ENCODE measurements at places on chromosomes 4 and X.
A peak's percentile ranks its signal among the peaks of the same experiment; 100 is the strongest.

DNA sequence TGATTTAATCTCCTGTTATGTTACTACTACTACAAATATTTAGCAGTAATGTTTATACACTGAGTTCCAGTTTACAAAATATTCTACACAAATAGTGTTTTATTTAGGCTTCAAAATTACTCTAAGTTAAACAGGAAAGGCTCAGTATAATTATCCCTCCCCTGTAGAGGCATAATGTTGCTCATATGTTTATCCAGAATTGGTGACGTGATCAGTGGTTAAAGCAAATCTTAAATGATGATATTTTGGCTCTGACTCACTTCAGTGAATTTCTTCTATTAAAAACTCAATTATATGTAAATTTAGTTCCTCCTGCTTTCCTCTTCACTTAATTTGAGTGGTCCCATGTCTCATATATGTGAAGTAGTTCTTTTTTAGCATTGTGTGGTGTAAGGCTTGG, 438.5 kb downstream of the ADGRL3 start:
- DNase-seq = peak; percentile 62

GRCh38 chrX:18640686-18641085, 31.2 kb downstream of the RS1 start:
- no peak for DNase-seq

- no peak for DNase-seq
Observed at GRCh38 chrX:103431316-103431715, 55.0 kb downstream of the BEX3 start.

DNA sequence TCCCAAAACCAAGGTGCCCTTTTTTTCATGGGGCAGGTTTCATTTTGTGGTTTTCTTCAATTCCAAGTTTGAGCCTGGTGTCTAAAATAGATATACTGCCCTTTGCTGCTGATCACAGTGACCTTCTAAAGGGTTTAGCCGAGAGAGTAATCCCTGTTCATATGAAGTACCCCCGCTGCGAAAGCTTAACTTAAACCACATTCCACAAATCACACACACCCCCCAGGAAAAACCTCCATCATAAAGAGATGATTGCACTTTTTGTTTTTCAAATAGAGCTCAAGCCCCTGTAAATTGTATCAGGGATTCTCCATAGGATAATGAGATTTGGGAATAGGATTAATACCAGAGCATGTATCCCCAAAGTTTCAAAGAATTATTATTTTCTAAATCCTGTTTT, 90.8 kb downstream of the USP46 start:
- no peak for DNase-seq

DNA sequence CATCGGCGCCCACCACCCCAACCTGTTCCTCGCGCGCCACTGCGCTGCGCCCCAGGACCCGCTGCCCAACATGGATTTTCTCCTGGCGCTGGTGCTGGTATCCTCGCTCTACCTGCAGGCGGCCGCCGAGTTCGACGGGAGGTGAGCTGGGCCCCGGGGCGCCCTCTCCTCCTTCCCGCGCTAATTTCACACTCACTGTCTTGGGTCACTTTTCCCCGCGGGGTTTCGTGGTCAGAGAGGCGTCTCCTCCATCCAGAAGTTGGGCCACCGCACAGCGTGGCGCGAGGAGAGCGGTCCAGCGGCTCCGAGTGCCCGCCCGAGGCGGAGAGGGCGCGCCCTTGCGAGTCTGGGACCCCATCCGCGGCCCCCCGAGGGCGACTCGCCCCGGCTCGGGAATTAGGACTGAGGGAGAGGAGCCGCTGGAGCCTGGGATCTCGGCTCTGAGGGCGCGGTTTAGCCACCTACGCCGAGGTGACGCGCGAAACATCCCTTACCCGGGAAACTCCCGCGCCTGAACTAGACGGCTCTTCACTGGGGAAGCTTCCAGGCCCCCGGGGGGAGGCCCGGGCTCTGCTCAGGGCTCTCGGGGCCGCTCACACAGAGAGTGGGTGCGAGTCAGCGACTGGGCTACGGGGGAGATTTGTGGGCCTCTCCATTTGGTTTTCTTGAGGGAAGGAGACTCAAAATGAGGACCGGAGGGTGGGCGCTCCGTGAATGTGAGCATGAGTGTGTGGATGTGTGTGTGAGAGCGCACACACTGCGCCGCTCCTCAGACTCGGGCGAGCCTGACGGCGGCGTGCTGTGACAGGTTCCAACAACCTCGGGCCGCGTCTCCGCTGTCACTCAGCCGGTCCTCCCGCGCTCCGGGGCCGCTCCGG, 551 bp downstream of the NPNT start:
- peak; percentile 61 for DNase-seq

GRCh38 chr4:83708500-83709175, 172.7 kb downstream of the GPAT3 start:
- no peak for DNase-seq

GRCh38 chr4:38181286-38181685, 221.1 kb downstream of the PTTG2 start:
- DNase-seq = no peak

- DNase-seq = peak; percentile 72
Observed at GRCh38 chr4:44016570-44017421, 431.8 kb downstream of the KCTD8 start.

- DNase-seq = no peak
Observed at GRCh38 chr4:38512840-38513239, 151.2 kb upstream of the KLF3 start.

DNA sequence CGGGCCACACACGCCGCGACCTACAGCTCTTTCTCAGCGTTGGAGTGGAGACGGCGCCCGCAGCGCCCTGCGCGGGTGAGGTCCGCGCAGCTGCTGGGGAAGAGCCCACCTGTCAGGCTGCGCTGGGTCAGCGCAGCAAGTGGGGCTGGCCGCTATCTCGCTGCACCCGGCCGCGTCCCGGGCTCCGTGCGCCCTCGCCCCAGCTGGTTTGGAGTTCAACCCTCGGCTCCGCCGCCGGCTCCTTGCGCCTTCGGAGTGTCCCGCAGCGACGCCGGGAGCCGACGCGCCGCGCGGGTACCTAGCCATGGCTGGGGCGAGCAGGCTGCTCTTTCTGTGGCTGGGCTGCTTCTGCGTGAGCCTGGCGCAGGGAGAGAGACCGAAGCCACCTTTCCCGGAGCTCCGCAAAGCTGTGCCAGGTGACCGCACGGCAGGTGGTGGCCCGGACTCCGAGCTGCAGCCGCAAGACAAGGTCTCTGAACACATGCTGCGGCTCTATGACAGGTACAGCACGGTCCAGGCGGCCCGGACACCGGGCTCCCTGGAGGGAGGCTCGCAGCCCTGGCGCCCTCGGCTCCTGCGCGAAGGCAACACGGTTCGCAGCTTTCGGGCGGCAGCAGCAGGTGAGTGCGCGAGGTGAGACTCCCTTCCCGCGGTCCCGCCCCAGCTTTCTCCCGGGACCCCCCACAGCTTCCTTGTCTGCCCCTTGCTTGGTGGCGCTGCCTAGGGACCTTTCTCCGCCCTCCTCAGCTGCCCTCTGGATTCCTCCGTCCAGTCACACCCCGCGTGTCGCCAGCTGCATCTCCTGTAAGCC, 678 bp downstream of the BMP3 start:
- DNase-seq = peak; percentile 32

DNA sequence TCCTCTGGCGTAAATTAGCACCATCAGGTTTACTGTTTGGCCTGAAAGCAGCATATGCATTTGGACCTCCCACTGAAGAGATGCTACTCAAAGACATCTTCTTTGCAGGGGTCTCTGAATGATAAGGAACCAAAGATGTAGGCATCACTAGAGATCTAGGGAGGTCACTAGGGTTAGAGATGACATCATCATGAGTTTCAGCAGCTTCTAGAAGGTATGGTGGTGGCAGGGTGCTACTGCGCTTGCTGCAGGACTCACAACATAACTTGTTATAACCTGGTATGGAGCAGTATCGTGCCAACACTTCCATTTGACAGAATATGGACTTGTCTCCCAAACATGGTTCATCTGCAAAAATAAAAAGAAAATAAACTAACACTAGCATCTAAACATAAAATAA, 251.6 kb downstream of the NPFFR2 start:
- no peak for DNase-seq

DNA sequence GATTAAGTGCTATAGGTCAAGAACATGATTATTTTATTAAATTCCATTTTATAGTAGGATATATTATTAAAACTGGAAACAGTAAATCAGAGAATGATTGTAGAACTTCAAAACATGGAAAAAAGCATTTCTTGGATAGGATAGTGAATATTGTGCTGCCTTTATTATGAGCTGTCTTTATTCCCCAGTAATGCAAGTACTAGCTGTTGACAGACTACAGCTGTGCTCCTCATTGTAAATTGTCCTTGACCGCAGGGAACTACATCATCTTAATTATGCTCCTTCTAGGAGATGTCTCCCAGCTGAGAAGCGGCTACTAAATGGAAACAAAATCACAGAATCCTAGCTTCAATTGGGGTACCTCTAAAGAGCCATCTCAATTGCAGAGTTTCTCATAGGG, 1457.2 kb upstream of the PCDH7 start:
- DNase-seq = no peak

GRCh38 chr4:185896817-185897488, 85.0 kb upstream of the SORBS2 start:
- no peak for DNase-seq

DNA sequence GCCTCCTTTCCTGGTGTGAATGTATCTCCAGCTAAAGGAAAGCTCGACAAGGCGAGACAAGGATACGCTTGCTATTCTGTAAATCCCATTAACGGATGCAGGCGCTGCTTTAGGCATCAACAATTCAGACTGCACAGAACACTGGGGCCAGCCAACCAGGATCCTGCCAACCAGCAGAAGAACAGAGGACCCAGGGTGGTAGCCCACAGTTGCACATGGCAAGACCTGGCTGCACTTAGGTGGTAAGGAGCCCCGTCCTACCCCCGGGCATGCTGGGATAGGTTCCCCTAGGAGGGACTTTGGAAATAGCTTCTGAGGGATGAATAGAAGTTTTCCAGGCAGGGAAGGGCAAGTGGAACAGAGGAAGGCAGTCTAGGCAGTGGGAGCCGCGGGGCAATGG, 20.7 kb downstream of the PSAPL1 start:
- DNase-seq = no peak

DNA sequence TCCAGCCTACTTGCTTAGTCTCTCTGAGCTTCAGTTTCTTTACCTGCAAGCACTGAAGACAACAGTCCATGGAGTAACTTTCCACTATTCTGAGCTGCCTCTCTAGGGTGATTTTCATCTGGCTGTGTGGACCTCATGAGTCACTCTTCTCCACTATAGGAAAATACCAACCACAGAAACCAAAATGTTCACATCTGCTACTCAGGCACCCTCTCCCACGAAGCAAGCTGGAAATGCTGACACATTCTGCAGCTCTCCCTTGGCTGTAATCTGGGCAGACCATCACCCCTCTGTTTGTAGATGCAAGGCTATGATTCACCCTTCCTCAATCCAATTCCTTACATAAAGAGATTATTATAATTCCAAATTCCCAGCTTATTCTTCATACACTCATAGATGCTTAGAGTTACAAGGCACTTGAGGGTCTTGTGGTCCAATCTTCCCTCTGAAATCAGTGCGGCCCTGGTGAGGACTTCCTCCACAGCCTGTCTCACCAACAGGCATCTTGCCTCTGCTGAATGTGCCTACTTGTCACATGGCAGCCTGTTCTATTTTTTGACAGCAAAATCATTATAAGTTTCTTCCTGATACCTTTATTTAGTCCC, 97.0 kb upstream of the LNX1 start:
- DNase-seq = no peak

DNA sequence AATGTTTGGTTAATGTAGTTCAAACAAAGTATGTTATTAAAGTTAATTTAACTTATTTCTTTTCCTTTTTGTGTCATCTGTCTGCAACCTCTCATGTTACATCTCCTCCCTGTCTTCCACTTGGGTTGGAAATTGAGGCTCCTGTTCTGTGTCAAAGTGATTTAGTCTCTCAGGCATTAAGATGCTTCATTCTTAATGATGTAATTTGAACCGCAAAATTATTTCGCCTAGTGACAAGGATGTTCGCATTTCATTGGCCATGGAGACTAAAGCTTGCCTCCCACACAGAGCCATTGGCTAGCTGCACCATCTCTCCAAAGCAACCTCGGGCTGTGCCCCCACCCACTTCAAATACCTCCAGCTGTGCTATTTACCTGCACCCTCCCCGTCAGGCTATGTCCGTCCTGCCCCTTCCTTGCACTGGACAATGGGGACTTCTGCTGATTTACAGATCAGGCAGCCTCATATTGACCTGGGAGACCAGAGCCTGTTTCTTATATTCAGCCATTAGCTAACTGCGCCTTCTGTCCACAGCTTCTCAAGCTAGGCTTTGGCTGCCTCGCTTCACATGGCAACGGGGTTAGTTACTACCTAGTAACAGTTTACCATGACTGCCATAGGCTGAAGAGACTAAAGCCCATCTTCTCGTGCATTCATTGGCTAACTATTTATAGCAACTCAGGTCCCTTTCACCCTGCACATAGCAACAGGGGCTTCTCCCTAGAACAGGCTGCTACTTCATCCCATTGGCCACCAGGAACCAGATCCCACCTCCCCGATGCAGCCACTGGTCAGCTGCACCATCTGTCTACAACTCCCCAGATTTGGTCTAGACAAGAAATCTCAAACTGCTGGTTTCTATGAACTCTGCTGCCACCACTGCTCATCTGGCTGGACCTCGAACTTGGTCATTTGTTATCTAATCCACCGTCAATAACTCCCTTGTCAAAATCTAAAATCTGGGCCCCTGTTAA, 8.6 kb upstream of the ZNF157 start:
- DNase-seq = peak; percentile 92
